Suprapubic skin (tissue), 4 donors: ENCODE measurements at places on chromosomes 12 and 14. TPM values are rescaled to one million over a fixed set of nuclear protein-coding genes. Genes with fewer than 3 reads are reported as not detected.

DNA sequence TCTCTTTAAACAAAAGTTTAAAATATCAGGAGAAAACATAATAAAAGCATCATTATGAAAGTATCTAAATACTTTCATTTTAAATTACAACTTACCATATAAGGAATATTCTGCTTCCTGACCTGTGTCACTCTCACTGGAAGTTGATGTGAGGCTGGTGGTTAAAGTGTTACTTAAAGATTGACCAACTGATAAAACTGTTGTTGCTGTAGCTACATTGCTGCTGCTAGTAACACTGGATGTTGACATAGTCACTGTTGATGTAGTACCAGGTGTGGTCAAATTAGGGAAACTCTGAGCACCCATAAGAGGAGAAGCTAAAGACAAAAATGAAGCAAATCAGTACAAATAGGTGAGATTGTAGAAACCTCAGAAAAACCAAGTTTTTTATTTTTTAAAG lies 79.9 kb downstream of the HECTD1 start:
- no peak overlapping the region for H3K27ac ChIP-seq
- H3K36me3 ChIP-seq: peaks cover 75% of the 10 kb centered on the region
- no peaks in the 10 kb centered on the region for H3K27me3 ChIP-seq
- DNase-seq: no peak

GRCh38 chr14:91897106-91897701 lies 29.9 kb upstream of the TC2N start:
- no peaks in the 10 kb centered on the region for H3K27me3 ChIP-seq
- H3K4me3 ChIP-seq: no peak overlapping the region
- no peaks in the 10 kb centered on the region for H3K36me3 ChIP-seq
- H3K4me1 ChIP-seq: peaks cover 40% of the 10 kb centered on the region
- no peak for DNase-seq

DNA sequence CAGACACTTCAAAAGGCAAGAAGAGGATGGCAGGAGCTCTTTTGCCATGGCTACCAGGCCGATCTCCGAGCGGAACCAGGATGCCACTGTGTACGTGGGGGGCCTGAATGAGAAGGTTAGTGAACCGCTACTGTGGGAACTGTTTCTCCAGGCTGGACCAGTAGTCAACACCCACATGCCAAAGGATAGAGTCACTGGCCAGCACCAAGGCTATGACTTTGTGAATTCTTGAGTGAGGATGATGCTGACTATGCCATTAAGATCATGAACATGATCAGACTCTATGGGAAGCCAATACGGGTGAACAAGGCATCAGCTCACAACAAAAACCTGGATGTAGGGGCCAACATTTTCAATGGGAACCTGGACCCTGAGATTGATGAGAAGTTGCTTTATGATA lies 9.8 kb downstream of the GARIN2 start:
- no peak for DNase-seq
- no peak overlapping the region for H3K27ac ChIP-seq
- no peak overlapping the region for H3K4me3 ChIP-seq
- H3K36me3 ChIP-seq: no peaks in the 10 kb centered on the region
- H3K4me1 ChIP-seq: no peaks in the 10 kb centered on the region

GRCh38 chr12:89411234-89411633 lies 58.9 kb upstream of the DUSP6 start:
- H3K27me3 ChIP-seq: no peaks in the 10 kb centered on the region
- no peak overlapping the region for H3K4me3 ChIP-seq
- DNase-seq: no peak
- no peak overlapping the region for H3K27ac ChIP-seq
- H3K4me1 ChIP-seq: no peaks in the 10 kb centered on the region

- peak overlapping the region; percentile 41 for H3K27ac ChIP-seq
- no peaks in the 10 kb centered on the region for H3K27me3 ChIP-seq
- H3K4me1 ChIP-seq: peaks cover 47% of the 10 kb centered on the region
- H3K4me3 ChIP-seq: no peak overlapping the region
Measured at GRCh38 chr12:3120701-3121100, 43.5 kb downstream of the TSPAN9 start.

DNA sequence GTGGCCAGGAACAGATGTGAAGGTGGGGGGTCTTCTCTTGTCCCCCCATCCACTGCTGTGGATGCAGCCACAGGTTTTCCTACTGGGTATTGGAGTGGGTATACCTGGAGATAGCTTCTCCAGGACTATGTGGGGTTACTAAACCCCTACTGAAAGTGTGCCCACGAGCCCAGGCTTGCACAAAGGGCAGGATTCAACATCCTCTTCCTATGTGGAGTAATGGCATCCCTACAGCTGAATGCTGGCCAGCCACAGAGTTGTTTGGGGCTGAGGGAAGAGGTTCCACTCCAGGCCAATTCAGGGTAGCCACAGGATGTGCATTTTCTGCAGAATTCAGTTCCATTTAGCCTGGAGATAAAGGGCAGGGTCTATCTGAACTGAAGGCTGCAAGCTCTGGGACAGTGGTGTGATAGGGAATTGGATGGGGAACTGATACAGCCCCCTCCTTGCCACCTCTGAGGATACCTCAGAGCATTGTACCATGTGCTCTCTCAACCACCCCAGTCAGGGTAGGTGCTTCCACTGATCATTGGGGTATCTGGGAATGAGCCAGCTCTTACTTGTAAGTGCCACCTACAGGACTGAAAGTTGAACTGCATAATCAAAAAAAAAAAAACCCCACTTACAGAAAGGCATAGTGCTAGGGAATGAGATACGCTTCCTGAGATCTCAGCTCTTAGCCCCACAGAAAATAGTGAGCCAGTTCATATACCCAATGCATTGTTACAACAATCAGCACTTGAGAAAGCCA lies 187.1 kb downstream of the KITLG start:
- no peaks in the 10 kb centered on the region for H3K27me3 ChIP-seq
- peaks cover 3% of the 10 kb centered on the region for H3K4me1 ChIP-seq
- DNase-seq: no peak
- no peak overlapping the region for H3K27ac ChIP-seq
- H3K36me3 ChIP-seq: no peaks in the 10 kb centered on the region

DNA sequence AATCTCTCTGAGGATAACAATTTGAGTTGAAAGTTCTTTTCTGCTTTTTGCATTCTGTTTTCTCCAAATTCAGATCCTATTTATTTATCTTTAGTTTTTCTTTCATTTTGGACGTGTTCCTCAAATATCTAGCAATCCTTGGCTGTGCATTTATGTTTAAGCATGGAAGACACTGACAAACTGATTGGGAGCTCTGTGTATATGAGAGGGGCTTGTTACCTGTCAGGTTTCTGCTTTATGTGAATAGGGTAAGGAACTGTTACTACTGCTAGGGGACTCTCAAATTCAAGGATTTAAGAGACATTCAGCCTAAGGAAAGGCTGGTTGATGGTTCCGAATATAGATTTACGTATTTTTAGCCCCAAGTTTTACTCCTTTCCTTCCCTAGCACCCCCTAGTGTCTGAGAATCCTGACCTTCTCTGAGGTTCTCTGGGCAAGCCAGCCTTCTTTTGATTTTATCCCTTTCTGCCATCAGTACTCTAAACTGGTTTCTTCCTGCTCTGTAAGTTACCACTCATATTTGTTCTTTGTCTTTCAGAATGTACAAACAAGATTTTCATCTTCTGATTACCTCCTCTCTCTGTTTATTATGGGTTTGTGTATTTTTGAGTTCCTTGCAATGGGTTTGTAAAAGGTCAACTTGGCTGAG lies 30.5 kb downstream of the YLPM1 start:
- peak overlapping the region; percentile 10 for H3K27ac ChIP-seq
- DNase-seq: no peak
- no peak overlapping the region for H3K4me3 ChIP-seq
- peaks cover 17% of the 10 kb centered on the region for H3K36me3 ChIP-seq

- no peaks in the 10 kb centered on the region for H3K27me3 ChIP-seq
- H3K4me3 ChIP-seq: no peak overlapping the region
- no peak for DNase-seq
- no peak overlapping the region for H3K27ac ChIP-seq
- H3K4me1 ChIP-seq: no peaks in the 10 kb centered on the region
Measured at GRCh38 chr14:93128725-93129459, 13.2 kb upstream of the ITPK1 start.

- no peaks in the 10 kb centered on the region for H3K27me3 ChIP-seq
- no peak for DNase-seq
- H3K27ac ChIP-seq: no peak overlapping the region
- H3K4me1 ChIP-seq: no peaks in the 10 kb centered on the region
- H3K36me3 ChIP-seq: no peaks in the 10 kb centered on the region
Measured at GRCh38 chr14:70884595-70885342, 22.5 kb upstream of the PCNX1 start.

- H3K27me3 ChIP-seq: no peaks in the 10 kb centered on the region
- H3K4me1 ChIP-seq: peaks cover 16% of the 10 kb centered on the region
- H3K27ac ChIP-seq: no peak overlapping the region
- DNase-seq: no peak
- no peak overlapping the region for H3K4me3 ChIP-seq
- H3K36me3 ChIP-seq: peaks cover 9% of the 10 kb centered on the region
Measured at GRCh38 chr14:81471062-81471461, 62.6 kb downstream of the SEL1L start.

DNA sequence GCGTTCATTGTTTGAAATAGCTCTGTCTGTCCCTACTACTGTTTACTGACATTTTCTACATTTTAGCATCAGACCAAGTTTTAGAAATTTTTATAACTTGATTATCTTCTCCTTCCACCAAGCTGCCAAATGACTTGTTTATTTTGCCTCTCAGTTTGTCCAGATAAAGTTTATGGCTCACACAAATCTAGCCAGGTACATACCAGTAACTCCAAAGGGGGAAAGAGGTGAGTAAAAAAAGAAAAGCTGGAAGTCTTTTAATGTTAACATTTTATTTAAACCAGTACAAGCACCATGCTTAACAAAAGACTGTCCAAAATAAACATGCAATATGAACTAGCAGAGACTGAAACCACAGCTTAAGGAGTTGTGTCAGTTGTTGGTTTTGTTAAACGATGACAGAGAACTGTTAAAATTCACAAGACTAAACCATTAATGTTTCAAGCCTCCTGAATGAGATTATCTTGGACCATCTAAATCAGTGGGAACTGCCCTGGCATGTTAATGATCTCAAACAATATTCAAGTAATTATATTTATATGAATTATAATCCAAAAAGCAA lies 14.5 kb downstream of the GMFB start:
- no peak overlapping the region for H3K27ac ChIP-seq
- H3K4me1 ChIP-seq: no peaks in the 10 kb centered on the region
- H3K4me3 ChIP-seq: no peak overlapping the region
- H3K36me3 ChIP-seq: peaks cover 13% of the 10 kb centered on the region
- no peaks in the 10 kb centered on the region for H3K27me3 ChIP-seq

DNA sequence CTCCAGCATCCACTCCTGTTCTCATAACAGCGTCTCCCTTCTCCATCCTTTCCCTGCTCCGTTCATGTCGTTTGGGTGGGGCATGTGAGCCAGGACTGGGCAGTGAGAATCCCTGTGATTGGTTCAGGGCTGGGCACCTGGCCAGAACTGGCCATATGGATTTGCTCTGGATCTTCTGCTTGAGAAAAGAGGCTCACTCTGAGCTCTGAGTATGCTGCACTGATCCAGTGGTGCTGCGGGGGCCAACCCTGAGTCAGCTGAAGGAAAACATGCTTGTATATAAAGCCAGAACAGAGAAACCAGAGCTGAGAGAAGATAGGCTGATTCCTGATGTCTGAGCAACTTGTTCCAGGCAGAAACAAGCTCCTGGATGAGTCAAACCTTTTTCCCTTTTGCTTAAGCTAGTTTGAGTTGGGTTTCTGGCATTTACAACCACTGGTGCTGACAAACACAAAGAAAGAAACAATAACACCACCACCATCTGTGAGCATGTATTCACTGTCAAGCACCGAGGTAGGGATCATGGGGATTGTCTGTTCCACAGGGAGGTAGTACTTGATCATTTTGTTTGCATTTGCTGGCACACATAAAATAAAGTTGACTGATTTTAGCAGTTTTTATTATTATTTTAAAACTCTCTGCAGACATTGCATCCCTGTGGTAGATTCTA lies 14.0 kb upstream of the HPD start:
- H3K4me3 ChIP-seq: no peak overlapping the region
- H3K27me3 ChIP-seq: no peaks in the 10 kb centered on the region
- no peaks in the 10 kb centered on the region for H3K36me3 ChIP-seq
- no peaks in the 10 kb centered on the region for H3K4me1 ChIP-seq
- no peak for DNase-seq

DNA sequence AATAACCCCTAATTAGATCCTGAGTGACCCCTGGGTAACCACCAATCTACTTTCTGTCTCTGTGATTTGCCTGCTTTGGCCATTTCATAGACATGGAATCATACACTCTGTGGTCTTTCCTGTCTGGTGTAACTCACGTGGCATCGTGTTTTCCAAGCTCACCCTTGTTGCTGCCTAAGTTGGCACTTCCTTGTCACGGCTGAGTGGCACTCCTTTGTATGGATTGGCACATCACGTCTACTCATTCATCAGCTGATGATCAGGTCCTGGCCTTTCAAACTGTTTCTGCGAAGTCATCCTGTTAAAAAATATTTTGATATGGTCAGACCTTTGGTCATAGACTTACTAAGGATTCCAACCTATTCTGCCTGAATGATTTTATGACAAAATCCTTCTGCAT lies 87.7 kb downstream of the GLT1D1 start:
- peaks cover 16% of the 10 kb centered on the region for H3K4me1 ChIP-seq
- H3K27me3 ChIP-seq: no peaks in the 10 kb centered on the region
- no peak for DNase-seq
- H3K27ac ChIP-seq: peak overlapping the region; percentile 32
- H3K4me3 ChIP-seq: no peak overlapping the region

DNA sequence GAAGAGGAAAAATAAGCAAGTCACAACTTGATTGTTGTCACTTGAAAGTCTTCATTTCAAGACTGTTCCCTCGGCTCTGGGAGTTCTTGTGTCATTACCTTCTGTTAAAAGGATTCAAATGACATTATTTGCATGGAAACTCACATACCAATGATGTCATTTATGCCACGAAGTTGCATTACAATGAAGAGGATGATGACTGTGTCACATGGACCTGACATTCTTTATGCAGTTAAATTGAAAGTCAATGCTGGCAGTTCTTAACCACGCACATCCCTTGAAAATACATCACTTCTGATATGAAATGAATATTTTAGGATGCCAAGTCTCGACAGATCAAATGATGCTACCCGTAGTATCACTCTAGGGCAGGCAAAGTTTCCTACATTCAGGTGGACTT lies 1069.5 kb downstream of the VRK1 start:
- no peaks in the 10 kb centered on the region for H3K36me3 ChIP-seq
- no peak overlapping the region for H3K27ac ChIP-seq
- no peaks in the 10 kb centered on the region for H3K4me1 ChIP-seq
- no peak for DNase-seq
- H3K4me3 ChIP-seq: no peak overlapping the region

TAS2R14 gene
- total RNA-seq: 0.83 TPM

EML1 gene
- total RNA-seq: 15.2 TPM

IAPP gene
- total RNA-seq: not detected

KLHDC2 gene
- total RNA-seq: 69.7 TPM

NRDE2 gene
- 17.9 TPM for total RNA-seq

POTEM gene
- total RNA-seq: not detected
